Peyer's patch (tissue), 4 donors: ENCODE measurements at places on chromosomes 16 and 17. TPM values are rescaled to one million over a fixed set of nuclear protein-coding genes. Genes with fewer than 3 reads are reported as not detected.

Gene DDX52
- total RNA-seq, result 38.9 TPM

DNA sequence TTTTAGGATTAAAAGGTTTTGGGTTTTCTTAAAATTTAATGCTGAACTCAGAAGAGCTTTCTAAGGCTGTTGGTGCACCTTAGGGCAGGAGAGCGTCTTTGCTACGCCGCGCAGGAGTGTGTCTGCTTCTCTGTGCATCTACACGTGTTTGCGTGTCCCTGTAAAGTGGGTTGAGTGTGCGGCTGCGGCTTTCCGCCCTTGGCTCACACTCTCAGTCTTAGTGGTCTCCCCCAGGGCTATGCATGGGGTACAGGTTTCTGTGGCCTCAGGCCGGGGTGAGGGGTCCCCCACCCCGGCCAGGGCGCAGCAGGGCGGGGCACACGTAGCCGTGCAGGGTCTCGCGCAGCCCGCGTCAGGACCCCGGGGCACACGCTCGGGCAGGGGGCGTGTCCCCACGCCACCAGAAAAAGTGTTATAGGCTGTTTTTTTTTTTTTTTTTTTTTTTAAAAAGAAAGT, 727 bp upstream of the TENT4B start:
- peak; percentile 64 for DNase-seq

GRCh38 chr17:71725811-71726210, 395.0 kb upstream of the SOX9 start:
- DNase-seq, result no peak

Gene MED1
- 22.5 TPM for total RNA-seq

- DNase-seq, result no peak
These were observed 10.2 kb upstream of the JPT2 start for GRCh38 chr16:1667916-1668315.
